Stimulated activated naive B cell treated with anti-CD40 and anti-IgM and Interleukin-4, amounts not matched to agents 10 μg/mL and 1 μg/mL and 100 μg/mL, for 72 hours (primary cell): ENCODE measurements at places on chromosomes 11 and 22.
A peak's percentile ranks its signal among the peaks of the same experiment; 100 is the strongest.

DNA sequence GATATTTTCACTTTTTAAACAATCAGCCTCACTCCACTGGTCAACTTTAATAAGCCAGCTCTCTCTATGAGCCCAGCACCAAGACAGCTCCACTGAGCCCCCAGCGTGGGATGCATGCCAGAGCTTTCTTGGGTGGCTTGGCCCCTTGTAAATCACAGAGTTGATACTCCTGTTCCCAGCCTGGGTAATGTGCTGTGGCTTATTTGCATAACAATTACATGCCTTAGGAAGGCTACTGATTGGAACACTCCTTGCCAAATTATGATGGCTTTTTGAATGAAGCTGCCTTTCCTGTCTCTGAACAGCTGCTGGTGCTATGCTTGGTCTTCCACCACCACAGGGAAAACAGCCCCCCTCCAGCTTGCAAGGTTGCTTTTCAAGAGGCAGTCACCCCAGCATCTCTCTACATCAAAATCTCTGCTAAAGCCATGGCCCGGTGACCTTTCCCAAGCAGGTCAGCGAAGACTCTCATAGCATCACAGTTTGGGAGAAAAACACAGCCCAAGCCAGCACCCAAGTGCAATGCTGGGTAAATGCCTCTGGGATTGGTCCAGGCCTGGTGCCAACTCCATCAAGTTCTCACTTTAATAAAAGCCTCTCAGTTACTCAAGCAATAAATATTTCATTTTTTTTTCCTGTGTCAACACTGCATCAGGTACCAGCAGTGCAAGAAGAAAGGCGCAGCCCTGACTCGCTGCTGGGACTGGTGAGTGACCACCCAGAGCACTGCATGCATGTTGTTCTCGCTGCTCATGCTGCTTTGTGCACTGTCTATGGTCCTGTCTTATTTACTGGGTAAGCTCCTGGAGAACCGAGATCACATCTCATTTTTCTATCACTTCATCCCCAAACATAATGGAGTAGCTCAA is 549.3 kb downstream of the OPCML start:
- no peak overlapping the region for H3K4me3 ChIP-seq
- H3K4me1 ChIP-seq = no peaks in the 10 kb centered on the region
- no peak overlapping the region for H3K27ac ChIP-seq
- no peaks in the 10 kb centered on the region for H3K27me3 ChIP-seq

- H3K36me3 ChIP-seq = no peaks in the 10 kb centered on the region
- no peaks in the 10 kb centered on the region for H3K27me3 ChIP-seq
- no peak for DNase-seq
- H3K4me1 ChIP-seq = no peaks in the 10 kb centered on the region
- H3K4me3 ChIP-seq = no peak overlapping the region
Observed at GRCh38 chr11:92458486-92458885, 233.9 kb downstream of the FAT3 start.

GRCh38 chr22:43881091-43882061 is 10.4 kb downstream of the PNPLA5 start:
- H3K4me3 ChIP-seq = no peak overlapping the region
- H3K27me3 ChIP-seq = peaks cover 49% of the 10 kb centered on the region
- H3K36me3 ChIP-seq = no peaks in the 10 kb centered on the region
- H3K27ac ChIP-seq = no peak overlapping the region
- H3K4me1 ChIP-seq = peaks cover 4% of the 10 kb centered on the region
- no peak for DNase-seq

DNA sequence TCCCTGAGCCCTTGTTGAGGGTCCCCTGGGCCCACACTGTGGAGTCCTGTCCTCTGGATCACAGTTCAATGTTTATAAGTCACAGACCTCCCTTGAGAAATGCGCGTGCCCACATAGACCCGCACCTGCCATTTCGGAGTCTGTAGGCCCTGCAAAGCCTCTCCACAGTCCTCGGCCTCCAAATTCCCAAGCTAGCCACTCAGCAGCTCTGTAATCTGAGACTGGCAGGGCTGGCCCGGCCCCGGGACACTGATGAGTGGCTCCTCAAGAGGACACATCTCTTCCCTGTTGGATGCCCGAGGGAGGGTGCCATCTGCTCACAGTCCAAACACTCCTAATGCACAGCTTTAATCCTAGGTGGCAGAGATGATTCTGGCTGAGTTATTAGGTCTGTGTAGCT is 39.1 kb downstream of the B3GAT1 start:
- no peaks in the 10 kb centered on the region for H3K4me1 ChIP-seq
- DNase-seq = no peak
- H3K4me3 ChIP-seq = no peak overlapping the region
- no peak overlapping the region for H3K27ac ChIP-seq

DNA sequence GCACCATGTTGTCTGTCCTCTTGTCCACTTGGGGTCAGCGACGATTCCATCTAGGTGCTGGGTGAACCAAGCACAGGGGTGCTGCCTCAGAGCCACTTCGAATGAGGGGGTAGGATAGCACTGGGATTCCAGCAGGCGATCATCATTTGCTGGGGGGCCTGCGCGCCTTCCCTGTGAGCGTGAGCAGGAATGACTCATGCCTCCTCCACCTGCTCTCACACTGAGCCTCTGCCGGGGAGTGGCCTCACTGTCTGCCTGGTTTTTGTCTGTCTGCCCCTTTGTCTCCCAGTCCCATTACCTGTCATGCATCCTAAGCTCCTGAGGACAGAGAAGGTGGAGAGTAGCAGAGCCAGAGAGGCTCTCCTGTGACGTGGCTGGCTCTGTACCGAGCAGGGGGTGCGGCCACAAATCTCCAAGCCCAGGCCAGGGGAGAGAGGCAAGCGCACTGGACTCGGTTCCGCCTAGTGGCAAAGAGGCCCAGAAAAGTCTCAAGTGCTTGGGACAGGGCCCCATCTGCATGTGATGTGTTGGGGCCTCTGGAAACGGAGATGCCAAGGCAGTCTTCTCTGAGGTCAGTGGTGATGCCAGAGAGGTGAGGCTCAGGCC is 30.8 kb downstream of the RSPH14 start:
- peaks cover 3% of the 10 kb centered on the region for H3K36me3 ChIP-seq
- DNase-seq = no peak
- H3K4me1 ChIP-seq = peaks cover 16% of the 10 kb centered on the region
- H3K4me3 ChIP-seq = no peak overlapping the region
- H3K27me3 ChIP-seq = no peaks in the 10 kb centered on the region

- no peaks in the 10 kb centered on the region for H3K36me3 ChIP-seq
- no peak for DNase-seq
- H3K4me1 ChIP-seq = no peaks in the 10 kb centered on the region
- H3K27me3 ChIP-seq = peaks cover 4% of the 10 kb centered on the region
Observed at GRCh38 chr11:103532133-103532788, 423.0 kb downstream of the DYNC2H1 start.

DNA sequence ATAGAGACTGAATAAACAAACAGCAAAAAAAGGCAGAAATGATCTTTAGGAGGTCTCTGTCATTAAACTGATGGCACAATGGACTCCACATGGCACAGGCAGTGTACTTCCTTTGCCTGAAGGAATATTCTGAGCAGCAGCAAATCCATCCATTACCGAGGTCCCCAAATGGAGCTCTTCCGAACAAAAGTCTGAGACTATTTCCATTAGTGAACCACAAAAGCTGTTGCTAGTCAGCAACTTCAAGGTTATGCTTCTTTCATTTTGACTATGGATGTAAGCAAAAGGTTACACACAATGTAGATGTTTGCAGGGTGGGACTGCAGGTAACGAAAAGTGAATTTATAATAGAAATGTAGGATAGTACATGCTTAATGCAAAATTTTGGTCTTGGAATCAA is 14.5 kb downstream of the NARS2 start:
- DNase-seq = no peak
- no peak overlapping the region for H3K27ac ChIP-seq
- peaks cover 46% of the 10 kb centered on the region for H3K4me1 ChIP-seq
- no peaks in the 10 kb centered on the region for H3K27me3 ChIP-seq

DNA sequence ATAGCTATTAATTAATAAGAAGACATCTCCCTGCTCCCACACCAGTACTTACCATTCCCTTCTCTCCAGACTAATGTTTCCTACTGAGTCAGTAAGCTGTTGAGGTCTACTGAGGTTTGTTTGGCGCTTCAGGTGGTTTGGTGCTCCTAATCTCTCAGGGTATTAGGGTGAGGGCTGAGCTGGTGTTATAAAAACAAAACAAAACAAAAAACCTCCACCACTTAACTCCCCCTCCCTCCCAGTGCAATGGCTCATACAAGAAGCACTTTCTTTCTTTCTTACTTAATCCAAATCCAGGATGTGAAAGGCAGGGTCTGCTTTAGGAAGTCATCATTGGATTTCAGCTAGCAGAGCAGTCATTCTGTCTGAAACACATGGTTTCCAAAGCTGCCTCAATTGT is 15.3 kb downstream of the CSTPP1 start:
- H3K27me3 ChIP-seq = no peaks in the 10 kb centered on the region
- H3K4me3 ChIP-seq = no peak overlapping the region
- no peak overlapping the region for H3K27ac ChIP-seq
- peaks cover 5% of the 10 kb centered on the region for H3K36me3 ChIP-seq
- peaks cover 8% of the 10 kb centered on the region for H3K4me1 ChIP-seq

DNA sequence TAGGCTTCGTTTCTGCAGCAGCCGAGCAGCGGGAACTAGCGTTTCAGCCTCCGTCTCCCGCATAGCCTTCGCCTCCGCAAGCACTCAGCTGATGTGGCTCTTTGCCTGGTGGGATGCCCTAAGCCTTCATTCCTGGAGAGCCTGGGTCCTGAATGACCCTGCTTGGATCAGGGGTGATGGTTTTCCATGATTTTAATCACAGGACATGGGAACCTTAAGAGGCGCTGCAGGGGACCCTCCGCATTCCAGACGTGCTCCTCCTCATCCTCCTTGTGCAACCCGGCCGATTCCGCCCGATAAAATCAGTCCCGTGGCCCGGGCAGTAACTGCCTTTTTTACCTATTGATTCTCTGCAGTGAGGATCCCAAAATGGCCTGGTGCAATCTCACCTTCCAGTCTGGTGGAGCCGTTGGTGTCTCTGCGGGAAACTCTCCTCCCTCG is 8.2 kb downstream of the C11orf21 start:
- no peaks in the 10 kb centered on the region for H3K36me3 ChIP-seq
- H3K4me3 ChIP-seq = peak overlapping the region; percentile 7
- H3K27me3 ChIP-seq = peaks cover 14% of the 10 kb centered on the region
- DNase-seq = no peak
- H3K4me1 ChIP-seq = peaks cover 5% of the 10 kb centered on the region
